GM23248 (cell line): ENCODE measurements at places on chromosomes 16 and 17.

DNA sequence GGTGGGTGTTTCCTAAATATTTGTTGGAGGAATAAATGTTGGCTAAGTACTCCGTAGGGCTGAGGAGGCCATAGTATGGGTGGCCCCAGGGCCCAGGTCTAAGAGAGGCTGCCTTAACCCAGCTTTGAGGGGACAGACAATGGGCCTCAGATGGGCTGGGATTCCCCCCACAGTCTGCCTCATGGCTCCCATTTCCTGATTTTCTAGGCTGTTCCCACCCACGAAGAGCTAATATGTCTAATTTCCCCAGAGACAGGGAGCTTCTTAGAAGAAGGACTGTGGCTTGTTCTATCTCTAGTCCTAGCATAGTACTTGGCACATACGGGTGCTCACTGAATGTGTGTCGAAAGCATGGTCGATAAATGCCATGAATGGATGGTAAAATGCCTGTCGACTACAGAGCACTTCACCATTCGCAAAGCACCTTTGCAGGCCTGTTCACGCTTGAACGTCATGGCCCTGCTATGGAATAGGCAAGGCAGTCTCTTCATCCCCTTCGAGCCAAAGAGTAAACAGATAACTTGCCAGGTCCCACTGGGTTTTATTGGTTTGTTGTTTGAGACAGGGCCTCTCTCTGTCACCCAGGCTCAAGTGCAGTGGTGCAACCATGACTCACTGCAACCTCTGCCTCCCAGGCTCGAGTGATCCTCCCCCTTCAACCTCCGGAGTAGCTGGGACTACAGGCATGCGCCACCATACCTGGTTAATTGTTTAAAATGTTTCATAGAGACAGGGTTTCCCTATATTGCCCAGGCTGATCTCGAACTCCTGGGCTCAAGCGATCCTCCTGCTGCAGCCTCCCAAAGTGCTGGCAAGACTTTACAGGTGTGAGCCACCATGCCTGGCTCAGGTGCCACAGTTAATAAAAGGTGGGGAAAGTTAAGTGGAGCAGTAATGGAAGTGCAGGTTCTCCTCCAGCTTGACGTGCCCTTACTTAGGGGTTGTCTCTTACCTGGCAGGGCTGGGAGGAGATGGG, 9.7 kb downstream of the CHAD start:
- peak; percentile 39 for DNase-seq

DNA sequence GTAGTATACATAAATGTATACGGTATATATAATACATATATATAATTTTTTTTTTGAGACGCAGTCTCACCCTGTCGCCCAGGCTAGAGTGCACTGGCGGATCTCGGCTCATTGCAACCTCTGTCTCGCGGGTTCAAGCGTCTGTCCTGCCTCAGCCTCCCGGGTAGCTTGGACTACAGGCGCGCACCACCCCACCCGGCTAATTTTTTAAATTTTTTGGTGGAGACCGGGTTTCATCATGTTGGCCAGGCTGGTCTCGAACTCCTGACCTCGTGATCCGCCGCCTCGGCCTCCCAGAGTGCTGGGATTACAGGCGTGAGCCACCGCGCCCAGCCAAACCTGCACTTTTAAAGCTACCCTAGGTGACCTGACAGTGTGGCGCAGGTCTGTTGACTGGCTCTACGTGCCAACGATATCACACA, 745 bp downstream of the PAM16 start:
- no peak for DNase-seq

DNA sequence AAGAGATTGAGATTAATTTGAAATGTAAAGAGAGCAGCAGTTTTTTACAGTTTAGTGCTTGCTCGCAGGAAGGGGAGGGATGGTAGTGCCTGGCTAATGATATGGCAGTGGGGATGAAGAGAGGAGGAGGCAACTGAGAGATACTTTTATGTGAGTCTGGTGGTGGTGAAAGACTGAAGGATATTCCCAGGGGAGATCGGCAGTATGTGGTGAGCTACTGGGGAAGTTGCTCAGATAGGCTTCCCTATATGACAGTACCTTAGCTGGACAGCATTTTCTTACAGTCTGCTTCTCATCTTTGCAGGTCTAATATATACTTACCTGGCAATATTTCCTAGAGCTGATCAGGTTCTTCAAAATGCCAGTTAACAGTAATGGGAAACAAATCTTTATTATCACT, 8.6 kb downstream of the CEP95 start:
- DNase-seq, result no peak

DNA sequence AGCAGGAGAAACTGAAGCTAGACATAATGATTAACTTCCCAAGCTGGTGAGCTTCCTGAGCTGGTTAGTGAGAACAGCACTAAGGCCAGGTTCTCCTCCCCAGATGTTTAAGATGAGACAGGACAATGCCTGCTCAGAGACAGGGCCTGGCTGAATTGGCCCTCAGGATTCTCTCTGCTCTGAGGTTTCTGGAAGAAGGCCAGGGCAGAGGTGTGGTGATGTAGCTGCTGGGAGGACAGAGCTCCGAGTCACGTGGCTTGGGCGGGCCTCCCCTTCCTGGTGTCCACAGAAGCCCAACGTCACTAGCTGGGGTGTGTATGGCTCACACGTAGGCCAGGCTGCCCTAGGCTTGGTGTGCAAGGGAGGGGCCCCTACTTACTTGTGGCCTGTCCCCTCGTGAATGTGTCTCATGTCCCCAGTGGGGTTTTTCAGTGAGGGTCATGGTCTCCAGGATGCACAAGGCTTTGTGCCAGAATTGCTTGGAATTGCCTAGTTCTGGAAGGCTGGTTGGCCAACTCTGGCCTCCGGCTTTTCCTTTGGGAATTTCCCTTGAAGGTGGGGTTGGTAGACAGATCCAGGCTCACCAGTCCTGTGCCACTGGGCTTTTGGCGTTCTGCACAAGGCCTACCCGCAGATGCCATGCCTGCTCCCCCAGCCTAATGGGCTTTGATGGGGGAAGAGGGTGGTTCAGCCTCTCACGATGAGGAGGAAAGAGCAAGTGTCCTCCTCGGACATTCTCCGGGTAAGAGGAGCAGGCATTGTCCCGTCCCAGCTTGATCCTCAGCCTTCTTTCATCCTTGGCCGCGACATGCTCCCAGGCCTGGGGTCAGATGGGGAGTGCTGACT, 3.4 kb downstream of the NOD2 start:
- DNase-seq, result peak; percentile 75

GRCh38 chr17:62919388-62919787, 46.6 kb upstream of the TANC2 start:
- no peak for DNase-seq

- DNase-seq, result no peak
Measured at GRCh38 chr17:74451557-74451956, 14.9 kb upstream of the CD300A start.

DNA sequence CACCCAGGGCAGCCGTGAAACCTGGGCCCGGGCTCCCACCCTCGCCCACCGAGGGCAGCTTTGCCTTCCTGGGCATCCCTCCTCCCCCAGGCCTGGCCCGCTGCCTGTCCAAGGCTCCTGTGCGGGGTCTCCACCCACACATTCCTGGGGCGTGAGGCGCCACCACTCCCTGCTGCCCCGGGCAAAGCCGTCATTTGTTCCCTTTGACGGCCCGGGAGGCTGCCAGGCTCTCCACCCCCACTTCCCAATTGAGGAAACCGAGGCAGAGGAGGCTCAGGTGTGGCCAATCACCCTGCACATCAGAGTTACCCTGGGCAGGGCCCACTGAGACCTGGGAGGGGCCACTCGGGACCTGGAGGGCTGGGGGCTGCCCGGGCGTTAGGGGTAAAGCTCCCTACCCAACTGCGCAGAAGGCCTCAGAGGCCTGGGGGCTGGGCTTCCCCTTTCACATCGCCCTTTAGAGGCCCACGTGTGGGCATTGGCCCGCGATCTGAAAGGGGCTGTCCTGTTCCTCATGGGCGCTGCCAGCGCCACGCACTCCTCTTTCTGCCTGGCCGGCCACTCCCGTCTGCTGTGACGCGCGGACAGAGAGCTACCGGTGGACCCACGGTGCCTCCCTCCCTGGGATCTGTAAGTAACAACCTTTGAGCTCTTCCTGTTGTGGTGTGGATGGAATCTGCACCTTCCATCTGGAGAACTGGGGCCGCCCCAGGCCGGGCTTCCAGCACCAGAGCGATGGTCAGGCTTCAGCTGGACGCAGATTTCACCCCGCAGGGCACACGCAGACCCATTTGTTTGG, at the start of gene MSLN:
TSS of gene MSLN (plus strand) at position 190 of the 799 bp plus-strand sequence. CDS start 1,947 bp downstream, outside the sequence.
- no peak for DNase-seq

DNA sequence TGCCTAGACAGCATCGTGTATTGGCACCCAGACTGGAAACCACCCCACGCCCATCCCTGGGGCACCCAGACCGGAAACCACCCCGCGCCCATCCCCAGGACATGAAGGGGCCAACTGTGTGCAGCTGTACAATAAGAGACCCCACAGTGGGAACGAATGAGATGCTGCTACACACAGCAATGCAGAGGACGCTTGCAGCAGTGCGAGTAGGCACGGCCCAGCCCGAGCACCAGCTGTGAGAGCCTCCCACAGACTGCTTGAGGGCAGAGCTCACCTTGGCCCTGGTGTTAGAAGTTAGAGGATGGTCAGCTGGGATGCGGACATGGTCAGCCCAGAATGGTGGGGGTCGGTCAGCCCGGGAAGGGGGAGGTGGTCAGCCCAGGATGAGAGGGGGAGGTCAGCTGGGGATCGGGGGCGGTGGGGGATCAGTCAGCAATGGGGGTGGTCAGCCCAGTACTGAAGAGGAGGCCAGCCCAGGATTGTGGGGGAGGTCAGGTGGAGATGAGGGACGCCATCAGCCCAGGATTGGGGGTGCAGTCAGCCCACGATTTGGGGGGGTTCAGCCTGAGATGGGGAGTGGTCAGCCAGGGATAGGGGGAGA, 340.0 kb downstream of the C16orf95 start:
- DNase-seq, result no peak

- peak; percentile 88 for DNase-seq
Measured at GRCh38 chr17:45021607-45022287, 29.7 kb downstream of the DCAKD start.

DNA sequence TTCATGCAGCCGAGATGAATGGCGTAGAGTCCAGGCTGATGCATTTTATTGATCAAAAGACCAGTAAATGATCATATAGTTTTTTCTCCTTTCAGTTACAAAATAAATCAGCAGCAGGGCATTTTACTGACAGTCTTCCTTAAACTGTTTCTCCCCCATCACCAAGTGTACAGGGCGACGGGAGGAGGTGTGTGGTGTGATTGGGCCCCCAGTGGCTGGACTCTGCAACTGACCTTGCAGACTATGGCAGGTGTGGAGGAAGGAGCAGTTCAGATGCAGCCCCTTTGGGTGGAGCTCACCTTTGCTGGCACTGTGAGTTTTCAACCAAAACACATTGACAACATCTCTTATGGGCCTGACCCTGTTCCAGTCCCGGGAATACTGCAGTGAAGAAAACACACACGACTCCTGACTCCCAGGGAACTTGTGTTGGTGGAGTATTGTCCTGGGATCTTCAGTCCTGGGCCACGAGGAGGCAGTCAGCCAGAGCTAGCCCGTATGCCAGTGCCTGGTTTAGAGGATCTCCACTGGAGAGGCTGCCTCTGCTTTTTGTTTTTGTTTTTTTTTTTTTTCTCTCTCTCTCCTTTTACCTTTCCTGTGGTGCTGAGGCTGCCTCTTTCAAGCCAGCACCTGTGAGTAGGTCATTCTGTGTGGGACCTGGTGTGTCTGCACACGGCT, 29.8 kb downstream of the KIAA0513 start:
- no peak for DNase-seq

GRCh38 chr16:21560462-21560861, 38.9 kb upstream of the METTL9 start:
- no peak for DNase-seq

DNA sequence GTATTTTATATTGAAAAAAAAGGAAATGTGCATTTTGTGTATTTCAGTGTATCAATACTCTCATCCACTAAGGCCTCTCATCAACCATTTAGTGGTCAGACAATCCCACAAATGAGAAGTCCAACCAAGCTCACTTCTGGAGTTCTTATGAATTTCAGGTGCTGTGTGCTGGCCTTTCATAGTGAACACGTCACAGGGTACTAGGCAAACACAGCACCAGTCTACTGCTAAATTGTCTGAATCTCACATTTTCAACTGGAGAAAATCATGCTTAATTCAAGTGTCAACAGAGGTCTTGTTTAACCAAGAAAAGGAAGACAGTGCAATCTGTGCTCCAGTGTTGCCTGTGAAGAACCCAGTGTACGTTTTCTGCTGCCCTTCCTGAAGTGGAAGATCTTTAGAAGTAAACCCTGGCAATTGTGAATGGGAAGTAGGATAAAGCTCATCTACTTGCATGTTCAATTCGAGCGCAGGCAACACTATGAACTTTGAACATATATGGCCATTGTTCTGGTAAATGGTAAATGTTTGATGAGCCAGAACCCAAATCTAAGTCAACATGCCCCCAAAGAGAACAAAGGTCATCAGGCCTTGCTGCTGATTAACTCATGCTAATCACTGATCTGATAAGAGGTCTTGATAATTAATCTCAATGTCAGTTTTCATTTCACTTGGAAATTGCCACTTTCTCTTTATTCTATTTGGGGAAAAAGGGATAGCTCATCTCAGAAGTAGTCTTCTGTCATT, 439.2 kb upstream of the SOX9 start:
- DNase-seq, result no peak

DNA sequence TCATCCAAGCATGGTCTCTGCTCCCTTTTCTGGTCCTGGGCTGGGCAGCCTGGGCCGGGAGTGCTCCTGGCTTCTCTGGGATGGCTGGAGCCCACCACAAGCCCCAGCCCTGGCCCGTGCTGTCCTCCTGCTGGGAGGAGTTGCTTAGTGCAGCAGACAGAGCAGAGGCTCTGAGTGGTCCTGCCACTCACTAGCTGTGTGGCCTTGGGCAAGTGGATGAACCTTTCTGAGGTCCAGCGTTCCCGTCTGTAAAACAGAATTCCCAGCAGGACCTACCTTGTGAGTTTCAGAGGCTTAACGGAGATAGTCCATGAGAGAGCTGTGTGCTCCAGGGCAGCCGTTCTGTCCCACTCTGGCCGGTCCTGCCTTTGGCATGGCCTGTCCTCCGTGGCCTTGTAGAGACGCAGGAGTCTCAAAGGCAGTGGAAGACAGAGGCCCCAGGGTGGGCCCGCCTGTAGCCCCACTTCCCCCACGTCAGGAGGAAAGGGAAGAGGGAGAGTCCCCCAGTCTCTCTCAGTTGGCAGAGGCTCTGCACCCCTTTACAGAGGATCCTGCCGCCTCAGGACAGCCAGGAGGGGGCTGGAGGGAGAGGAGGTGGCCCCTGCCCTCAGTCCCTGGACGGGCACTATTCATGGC, 7.8 kb downstream of the MYO15B start:
- DNase-seq, result no peak

- no peak for DNase-seq
Measured at GRCh38 chr16:35908942-35909341, 2449.5 kb downstream of the TP53TG3F start.

DNA sequence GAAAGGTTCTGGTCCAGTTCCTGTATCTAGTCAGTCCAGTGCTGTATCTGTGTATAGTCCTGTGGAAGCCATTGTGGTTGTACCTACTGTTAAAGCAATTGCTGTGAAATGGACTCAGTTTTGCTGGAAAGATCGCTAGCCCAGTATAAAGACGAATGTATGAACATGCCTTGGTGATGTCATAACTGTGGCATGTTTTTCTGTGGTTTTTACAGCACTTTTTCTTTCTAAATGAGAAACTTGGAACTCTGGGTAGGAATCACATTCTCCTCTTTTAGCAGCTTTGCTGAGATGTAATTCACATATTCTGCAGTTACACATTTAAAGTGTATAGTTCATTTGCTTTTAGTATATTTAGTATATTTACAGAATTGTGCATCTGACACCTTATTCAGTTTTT, 58.1 kb downstream of the MAP2K4 start:
- DNase-seq, result peak; percentile 71
